ENCODE measurements at places on chromosomes 4 and X.

GRCh38 chr4:17027495-17027894, 129.1 kb upstream of the LDB2 start:
- no peak overlapping the region for H3K27ac ChIP-seq
- no peak overlapping the region for H3K4me3 ChIP-seq
- no peak for DNase-seq
- no peaks in the 10 kb centered on the region for H3K36me3 ChIP-seq
- no peaks in the 10 kb centered on the region for H3K27me3 ChIP-seq
- H3K4me1 ChIP-seq, result no peaks in the 10 kb centered on the region

- no peak overlapping the region for H3K4me3 ChIP-seq
- no peaks in the 10 kb centered on the region for H3K4me1 ChIP-seq
- DNase-seq, result peak; percentile 61
- no peak overlapping the region for H3K27ac ChIP-seq
- H3K27me3 ChIP-seq, result no peaks in the 10 kb centered on the region
These were observed 19.5 kb downstream of the CNGA2 start for GRCh38 chrX:151754047-151754429.

DNA sequence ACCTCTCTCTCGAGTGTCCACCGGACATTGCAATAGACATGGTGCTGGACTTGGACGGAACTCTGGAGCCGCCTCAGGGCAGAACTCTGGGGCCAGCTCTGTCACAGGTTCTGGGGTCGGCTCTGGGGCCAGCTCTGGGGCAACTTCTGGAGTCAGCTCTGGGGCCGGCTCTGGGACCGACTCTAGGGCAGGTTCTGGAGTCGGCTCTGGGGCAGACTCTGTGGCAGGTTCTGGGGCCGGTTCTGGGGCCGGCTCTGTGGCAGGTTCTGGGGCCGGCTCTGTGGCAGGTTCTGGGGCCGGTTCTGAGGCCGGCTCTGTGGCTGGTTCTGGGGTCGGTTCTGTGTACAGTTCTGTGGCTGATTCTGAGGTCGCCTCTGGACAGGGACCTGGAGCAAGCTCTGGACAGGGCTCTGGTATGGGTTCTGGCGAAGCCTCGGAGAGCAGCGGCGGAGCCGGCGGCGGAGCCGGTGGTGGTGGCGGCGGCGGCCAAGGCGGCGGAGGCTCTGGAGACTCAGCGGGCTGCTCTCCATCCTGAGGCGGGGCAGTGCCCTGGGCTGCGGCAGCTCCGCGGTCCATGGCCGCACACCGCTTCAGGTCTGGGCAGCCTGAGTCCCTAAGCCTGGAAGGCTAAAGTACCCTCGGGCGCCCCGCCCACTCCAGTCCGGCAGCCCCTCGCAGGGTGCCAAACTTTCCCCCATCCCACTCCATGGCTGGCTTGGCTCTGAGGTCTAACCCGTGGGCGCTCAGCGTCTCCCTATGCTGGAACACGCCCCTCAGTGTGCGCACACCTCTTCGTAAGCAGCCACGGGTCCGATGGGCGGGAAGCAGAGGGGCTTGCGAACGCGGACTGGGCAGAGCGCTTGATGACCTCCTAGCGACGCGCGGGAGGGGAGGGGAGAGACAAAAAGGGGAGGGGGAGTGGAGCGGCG, at the start of gene DGKK:
TSS of gene DGKK (minus strand) at position 723 of the 929 bp plus-strand sequence. CDS start at position 576, 147 bp downstream.
- H3K27ac ChIP-seq, result no peak within 1 kb of the TSS
- H3K27me3 ChIP-seq, result peaks cover 62% of the 10 kb centered on the region
- H3K4me3 ChIP-seq, result no peak within 1 kb of the TSS
- H3K4me1 ChIP-seq, result peaks cover 9% of the 10 kb centered on the region
- peak; percentile 64 for DNase-seq
- no peaks in the 10 kb centered on the region for H3K36me3 ChIP-seq

DNA sequence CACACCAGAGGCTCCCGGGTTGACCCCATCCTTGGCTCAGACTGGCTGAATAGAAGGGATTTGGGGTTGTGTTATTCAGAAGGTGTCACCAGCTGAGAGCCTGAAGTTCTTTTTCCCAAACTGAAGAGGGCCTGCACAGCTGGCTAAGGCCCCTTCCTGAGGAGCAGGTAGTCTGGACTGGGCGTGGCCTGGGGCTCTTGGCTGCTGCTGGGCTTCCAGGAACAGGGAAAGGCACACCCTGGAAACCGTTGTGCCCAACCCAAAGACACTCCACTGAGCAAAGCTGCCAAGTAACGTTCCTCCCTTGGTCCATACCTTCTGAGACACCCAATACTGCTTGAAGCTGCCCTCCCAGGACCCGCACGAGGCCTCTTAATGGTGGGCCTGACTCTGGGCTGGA, 8.3 kb upstream of the CXCR3 start:
- no peak overlapping the region for H3K27ac ChIP-seq
- H3K4me1 ChIP-seq, result peaks cover 38% of the 10 kb centered on the region
- no peaks in the 10 kb centered on the region for H3K36me3 ChIP-seq
- H3K27me3 ChIP-seq, result no peaks in the 10 kb centered on the region
- H3K4me3 ChIP-seq, result no peak overlapping the region
